ENCODE measurements at places on chromosomes 4 and X. TPM values are rescaled to one million over a fixed set of nuclear protein-coding genes. Genes with fewer than 3 reads are reported as not detected.

The SPATA4 gene
- 0.44 TPM for total RNA-seq

The CPE gene
- total RNA-seq: 12.2 TPM

The TLR2 gene
- total RNA-seq: 2.2 TPM

The YY2 gene
- 0.58 TPM for total RNA-seq

The SGMS2 gene
- total RNA-seq: 4.6 TPM

The CXCL11 gene
- total RNA-seq: not detected
